Fibroblast of skin of back (primary cell): ENCODE measurements at places on chromosomes 2 and 18.

- no peak for DNase-seq
Measured at GRCh38 chr18:579238-579637, 942 bp upstream of the CETN1 start.

DNA sequence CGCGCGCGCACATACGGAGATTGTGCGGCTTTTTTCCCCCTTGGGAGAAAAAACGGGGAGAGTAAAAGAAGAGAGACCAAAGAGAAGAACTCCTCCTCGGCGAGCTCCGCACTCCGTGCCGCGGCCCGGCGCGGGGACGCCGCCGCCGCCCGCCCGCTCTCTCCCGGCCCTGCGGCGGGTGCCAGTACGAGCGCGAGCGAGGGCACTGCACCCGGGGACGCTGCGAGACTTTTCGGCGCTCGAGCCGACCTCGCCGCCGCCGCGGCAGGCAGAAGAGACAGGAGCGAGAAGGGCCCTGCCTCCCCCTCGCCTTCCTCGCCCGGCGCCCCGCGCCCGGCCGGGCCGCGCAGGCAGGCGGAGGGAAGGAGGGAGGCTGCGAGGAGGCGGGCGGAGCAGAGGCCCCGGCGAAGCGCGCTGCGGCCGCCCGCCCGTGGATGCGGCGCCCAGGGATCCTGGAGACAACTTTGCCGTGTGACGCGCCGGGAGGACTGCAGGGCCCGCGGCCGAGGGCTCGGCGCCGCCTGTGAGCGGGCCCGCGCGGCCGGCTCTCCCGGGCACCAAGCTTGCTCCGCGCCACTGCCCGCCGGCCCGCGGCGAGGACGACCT lies 857 bp upstream of the INHBB start:
- peak; percentile 23 for DNase-seq

DNA sequence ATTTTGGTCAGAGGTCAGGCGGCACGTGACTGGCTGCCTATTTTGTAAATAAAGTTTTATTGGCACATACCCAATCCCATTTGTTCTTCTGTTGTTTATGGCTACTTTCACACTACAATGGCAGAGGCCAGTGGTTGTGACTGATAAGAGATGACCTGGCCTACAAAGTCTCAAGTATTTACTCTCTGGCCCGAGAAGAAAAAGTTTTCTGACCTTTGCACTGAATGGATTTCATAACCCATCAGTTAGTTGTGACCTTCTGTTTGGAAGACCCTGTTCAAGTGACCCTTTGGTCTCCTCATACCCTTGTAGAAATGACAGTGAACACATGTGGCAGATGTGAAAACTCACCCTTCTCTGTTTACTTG lies 121.4 kb upstream of the MGAT5 start:
- DNase-seq: no peak

DNA sequence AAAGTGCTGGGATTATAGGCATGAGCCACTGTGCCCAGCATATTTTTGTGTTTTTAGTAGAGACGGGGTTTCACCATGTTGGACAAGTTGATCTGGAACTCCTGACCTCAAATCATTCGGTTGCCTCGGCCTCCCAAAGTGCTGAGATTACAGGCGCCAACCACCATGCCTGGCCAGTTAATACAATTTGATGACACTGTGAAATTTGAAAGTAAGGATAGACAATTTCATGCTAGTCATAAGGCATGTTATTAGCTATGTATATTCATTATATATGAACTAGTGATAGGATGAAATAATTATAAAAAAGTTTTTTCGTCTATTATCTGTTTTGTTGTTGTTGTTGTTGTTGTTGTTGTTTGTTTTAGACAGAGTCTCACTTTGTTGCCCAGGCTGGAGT lies 8.6 kb upstream of the RIF1 start:
- no peak for DNase-seq

- DNase-seq: no peak
Measured at GRCh38 chr2:158125756-158126498, 24.3 kb downstream of the UPP2 start.
